ENCODE measurements at places on chromosomes 3 and 15.

GRCh38 chr3:50503504-50504342, at the start of gene CACNA2D2:
CACNA2D2 (minus strand) TSS chr3:50503634; CDS start chr3:50503423, 211 bp downstream.
- DNase-seq, result peak; percentile 11

GRCh38 chr3:160924776-160925175, 168.7 kb downstream of the PPM1L start:
- DNase-seq, result no peak

DNA sequence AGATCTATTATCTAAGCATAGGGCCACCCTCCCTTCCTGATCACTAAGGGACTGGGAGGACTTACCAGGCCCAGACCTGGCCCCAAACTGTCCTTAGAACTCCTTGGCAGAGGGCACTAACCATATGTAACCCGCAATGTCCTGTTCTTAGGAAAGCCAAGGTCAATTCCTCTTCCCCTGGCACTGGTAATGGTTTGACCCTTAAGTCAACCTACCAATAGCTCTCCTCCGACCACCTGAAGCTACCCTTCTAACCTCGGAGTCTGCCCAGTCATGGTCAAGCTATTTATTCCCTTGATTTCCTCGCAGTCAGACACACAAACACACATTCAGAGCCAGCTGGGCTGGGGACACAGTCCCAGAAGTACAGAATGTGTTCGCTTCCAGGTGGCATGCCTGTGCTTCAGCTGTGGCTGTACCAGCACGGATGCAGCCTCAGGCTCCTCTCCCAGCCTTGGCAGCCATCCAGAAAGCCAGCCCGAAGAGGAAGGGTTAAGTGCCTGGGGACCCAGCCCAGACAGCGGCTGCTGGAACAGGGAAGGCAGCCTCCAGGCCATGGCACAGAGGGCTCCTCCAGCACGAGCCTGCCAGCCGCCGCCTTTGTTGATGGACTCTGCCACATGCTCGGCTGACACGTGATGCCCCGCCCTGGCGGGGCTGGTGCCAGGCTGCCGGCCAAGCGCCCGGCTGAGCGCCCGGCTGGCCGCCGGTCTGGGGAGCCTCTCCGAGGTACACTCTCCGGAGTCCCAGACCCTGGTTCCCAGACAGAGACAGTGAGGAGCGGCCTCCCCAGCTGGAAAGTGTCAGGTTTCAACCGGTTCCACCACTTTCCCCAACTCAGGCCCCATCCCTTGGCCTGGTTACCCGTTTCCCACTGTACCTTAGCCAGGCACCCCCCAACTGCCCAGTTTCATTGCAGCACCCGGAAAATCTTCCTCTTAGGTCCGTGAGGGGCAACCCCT, 5.5 kb downstream of the BMF start:
- DNase-seq, result peak; percentile 80

GRCh38 chr15:68526269-68526668, 52.5 kb upstream of the CORO2B start:
- DNase-seq, result no peak

DNA sequence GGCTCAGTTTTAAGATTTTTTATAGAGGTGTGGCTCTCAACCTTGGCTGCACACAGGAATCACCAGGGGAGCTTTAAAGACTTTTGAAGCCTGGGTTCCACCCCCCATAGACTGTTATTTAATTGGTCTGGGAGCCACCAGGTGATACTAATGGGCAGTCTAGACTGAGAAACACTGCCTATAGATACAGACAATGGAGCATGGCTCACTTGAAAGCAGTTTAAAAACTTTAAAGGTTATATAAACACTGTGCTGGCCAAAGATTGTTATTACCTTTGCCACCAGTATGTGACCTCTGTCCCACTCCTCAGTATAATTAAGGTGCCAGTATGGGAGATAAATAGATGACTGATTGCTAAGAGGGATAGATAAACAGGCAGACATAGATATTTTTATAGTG, 3.8 kb downstream of the GOLIM4 start:
- DNase-seq, result peak; percentile 22

DNA sequence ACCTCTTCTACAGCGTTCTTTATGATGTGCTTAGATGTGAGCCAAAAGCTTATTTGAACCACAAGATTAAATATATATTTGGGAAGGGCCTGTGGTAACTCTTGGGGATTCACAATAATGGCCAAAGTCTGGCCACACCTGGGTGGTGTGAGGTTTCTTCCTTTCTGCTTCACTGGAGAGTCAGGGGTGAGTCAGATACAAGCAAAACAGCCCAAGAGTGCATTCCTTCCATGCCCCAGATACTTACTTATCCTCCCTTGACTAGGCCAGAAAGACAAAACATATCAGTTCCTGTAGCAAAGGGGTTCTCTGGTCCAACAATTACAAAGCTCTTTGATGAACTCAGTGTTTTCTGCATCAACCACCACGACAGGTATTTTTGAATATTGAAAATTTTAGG, 941 bp downstream of the ZBED2 start:
- no peak for DNase-seq

DNA sequence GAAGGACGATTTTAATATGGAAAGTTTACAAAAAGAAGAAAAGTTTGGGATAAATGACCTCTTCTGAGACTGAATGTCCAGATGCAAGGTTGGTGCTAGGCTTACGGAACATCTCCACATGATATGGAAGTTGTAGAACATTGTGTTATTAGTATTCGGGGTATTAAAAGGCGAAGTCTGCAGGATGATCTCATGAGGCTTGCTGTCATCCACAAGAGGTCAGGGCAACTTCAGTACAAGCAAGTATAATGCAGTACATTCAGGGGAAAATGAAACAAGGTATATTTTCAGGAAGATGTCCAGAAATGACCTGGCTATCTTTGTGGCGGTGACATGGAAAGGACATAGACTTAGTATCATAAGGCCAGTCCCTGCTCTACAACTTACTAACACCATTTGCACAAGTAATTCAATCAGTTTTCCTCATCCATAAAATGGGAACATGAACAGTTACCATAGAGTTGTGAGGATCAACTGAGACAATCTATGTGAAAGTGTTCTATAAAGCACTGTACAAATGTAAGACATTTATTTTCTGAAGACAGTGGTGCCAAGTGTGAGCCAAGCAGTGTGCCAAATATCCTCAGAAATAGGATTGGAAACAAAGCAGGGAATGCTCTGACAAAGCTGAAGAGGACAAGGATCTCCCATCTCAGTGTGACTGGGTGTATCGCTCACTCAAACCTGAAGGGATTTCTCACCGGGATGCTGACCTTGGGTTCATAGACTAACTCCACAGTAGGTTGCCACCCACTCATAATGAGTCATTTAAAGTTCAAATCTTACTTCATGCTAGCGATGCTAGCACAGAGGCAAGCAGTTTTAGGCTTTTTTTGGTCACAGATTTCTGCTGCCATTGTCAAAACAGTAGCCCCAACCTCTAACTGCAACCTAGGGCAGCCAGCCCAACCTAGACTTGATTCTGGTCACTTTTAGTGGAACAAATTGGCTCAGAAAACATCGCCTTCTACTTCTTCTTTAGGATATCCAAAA, 118.3 kb downstream of the TIGIT start:
- DNase-seq, result no peak

DNA sequence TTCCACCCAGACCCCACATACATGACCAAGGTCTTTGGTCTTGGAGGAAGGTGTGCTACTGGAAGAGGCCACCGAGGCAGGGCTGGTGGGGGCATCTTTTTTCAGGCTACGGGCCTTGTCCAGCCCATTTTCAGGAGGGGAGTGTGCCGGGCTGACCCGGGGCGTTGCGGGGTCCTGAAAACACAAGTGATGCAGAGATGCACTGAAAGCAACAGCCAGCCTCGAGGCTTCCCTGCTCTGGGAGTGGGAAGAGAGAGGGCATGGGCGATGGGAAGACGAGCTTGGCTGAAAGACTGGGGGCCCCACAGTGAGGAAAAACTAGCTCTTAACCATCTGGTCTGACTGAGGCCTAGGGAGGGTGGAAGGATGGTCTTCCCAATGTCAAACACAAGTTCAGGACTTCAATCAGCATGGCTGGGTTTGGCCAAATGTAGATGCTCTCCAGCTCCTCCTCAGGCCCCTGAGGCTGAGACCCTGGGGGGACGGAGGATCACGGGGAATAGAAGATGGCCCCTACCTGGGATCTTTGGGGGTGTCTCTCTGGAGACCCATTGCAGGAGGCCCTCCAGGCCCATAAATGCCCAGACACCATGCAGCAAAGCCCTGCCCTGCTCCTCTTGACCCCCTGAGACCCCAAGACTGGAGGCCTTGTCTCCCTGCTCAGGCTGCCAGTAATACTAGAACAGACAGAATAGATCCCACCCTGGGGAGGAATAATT, 38.9 kb downstream of the TLE3 start:
- DNase-seq, result no peak

DNA sequence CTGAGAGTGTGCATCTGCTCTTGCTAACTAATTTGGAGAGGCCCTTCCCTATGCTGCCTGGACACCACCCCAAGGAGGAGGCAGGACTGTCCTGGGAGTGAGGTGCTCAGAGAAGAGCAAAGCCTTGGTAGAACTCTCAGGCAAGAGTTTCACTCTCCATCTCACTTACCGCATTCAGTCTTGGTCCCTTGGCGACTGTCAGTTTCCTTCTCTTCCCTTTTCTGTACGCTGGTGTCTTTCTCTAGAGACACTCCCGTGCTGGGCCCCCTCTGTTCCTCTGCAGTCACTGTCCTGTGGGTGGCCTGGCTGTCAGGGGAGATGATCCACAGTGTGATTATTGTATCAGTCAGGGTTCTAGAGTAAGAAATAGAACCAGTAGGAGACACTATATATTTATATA, 44.0 kb downstream of the IDH2 start:
- DNase-seq, result no peak

GRCh38 chr3:20478436-20478835, 292.4 kb upstream of the SGO1 start:
- DNase-seq, result no peak

- DNase-seq, result no peak
These were observed 78.8 kb downstream of the AAGAB start for GRCh38 chr15:67175643-67176071.

DNA sequence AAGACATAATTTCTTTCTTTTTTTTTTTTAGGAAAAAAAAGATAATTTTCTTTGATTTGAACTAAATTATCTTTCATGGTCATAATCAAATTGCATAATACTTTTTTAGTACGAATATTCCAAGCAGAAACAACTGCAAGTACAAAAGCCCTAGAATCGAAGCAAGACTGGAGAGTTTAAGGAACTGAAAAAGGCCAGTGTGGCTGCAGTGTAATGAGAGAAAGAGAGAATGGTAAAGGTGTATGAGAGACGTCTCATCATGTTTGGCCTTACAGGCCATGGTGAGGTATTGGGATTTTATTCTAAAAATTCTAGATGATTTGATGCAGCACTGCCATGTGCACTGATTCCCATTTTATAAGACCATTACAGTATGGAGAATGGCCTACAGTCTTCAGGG, 180.9 kb downstream of the SUCNR1 start:
- no peak for DNase-seq

- no peak for DNase-seq
These were observed 166.3 kb downstream of the GREM1 start for GRCh38 chr15:32884146-32884545.

DNA sequence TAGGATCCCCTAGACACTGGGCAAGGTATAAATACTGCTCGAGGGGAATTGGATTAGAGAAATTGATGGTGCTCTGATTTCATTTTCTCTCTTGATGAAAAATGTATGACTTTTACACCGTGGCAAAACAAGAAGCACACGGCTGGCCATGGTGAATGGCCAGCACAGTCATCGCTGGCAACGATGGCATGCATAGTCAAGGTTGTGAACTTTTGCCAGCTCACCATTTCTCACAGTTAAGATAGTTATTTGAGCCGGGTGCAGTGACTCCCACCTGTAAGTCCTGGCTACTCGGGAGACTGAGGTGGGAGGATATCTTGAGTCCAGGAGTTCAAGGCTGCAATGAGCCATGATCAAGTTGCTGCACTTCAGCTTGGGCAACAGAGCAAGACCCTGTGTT, 95.4 kb downstream of the HMG20A start:
- no peak for DNase-seq

DNA sequence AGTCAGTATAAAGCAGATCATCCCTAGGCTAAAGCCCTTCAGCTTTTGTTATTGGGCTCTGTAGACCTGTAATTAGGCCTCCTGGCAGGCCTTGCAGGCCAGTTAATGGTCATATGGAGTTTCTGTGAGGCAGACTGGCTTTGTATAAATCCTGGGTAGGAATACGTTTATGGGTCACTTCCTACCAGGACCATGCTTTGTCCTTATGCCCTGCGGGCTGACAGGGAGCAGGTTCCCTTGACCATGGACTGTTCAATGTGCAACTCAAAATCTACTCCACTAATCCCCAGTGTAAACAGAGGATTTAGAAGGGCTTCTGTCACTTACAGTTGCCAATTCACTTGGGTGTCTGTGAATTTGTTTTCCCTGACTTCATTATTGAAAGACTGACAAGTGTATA, 202.7 kb upstream of the MLF1 start:
- DNase-seq, result peak; percentile 60

DNA sequence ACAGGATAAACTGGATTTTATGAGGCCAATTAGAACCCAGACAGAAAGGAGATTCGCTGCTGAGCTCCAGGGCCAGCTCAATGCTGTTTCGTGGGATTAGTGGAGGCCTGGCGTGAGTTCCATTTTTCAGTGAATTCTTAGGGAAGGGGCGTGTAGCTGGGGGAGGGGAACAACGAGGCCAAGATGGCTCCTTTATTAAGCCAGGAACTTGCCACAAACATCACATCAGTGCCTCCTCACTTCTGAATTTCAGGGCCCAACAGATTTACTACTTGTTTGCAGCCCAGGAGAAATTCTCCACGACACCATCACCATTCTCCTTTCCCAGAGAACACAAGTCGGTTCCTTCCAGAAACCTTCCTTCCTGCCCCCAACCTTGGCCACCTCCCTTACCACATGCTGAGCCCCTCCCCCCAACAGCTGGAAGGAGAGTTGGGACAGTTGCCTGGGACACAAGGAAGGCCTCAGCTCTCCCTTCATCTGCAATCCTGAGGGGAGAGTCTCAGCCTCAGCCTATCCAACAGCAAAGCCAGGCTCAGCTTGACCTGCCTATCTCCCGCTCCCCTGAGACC, 5.8 kb downstream of the IGDCC4 start:
- no peak for DNase-seq

GRCh38 chr3:113140876-113141275, 70.5 kb upstream of the BOC start:
- no peak for DNase-seq

GRCh38 chr3:70466096-70466495, 153.7 kb upstream of the MDFIC2 start:
- DNase-seq, result no peak

DNA sequence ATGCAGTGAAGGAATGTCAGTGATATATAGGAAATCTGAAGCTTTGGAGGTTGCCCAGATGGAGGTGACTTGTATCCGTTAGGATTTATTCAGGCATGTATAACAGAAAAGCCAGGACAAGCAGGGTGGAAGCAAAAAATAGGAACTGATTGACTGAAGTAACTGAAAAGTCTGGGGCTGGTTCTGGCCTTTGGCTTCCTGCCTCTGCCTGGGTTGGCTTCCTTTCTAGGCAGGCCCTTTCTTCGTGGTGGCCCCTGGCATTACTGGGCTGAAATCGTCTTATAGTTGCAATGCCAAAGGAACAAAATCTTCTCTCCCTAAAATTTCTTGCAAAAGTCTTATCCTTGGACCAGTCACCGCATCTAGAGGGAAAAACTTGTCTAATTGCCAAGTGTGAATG, 386.1 kb downstream of the PTPRG start:
- DNase-seq, result no peak
